ENCODE measurements at places on chromosomes 16 and 17.

DNA sequence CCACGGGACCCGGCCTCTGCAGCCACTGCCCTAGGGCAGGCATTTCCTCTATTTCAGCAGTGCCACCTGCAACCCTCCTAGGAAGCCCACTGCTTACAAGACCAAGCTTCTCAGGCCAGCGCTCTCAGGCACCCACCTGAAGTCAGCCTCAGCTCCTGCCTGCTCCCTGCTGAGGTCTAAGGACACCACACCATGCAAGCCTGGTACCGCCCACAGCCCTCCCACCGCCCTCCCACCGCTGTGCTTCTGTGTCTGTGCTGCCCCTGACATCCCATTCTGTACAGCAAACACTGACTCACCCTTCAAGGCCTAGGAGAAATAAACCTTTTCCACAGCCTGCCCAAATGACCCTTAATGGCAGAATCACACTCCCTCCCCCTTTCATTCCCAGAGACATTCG is 6.3 kb downstream of the CLUH start:
- no peak for DNase-seq

DNA sequence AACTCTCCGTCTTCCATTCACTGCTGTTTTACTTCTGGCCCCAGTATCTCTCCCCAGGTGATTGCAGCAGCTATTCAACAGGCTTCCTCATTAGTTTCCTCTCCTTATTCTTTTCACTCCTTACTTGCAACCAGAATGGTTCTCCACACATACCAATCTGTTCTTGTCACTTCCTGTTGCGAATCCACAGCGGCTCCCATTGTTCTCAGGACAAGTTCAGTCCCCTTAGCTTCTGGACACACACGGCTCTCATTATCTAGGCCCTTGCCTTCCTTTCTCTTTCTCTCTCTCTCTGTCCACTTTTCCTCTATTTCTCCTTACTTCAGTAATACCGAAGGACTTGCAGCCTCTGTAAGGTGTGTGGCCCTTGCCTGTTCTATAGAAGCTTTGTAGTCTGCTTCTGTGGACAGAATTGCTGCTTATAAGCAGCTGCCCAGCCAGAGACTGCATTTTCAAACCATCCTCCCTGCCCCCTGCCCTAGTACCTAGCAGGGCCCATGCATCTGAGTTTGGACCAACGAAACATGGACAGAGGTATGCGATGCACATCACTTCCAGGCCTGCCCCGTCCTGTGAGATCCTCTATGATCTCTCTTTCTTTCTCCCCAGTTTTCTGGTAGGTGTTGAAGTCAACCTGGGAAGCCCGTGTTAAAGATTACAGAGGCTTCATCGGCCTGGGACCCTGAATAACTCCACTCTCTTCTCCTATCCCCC is 45.7 kb downstream of the VAT1L start:
- DNase-seq: peak; percentile 75

DNA sequence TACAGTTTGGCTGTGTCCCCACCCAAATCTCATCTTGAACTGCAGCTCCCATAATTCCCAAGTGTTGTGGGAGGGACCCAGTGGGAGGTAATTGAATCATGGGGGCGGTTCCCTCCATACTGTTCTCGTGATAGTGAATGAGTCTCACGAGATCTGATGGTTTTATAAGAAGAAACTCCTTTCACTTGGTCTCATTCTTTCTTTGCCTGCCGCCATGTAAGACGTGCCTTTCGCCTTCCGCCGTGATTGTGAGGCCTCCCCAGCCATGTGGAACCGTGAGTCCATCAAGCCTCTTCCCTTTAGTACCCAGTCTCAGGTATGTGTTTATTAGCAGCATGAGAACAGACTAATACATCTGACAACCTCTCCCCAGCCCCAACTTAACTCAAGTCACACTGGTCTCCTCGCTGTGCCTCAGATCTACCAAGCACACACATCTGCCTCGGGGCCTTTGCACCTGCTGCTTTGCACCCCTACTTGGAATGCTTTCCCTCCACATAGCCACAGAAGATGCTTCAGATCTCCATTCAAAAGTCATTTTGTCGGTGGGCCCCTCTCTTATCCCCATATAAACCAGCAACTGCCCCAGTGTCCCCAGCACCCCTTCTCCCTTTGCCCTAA is 74.4 kb downstream of the RPH3AL start:
- no peak for DNase-seq

GRCh38 chr17:61492759-61493526 is 40.7 kb downstream of the TBX4 start:
- no peak for DNase-seq

GRCh38 chr16:50839356-50839755 is 97.5 kb downstream of the CYLD start:
- no peak for DNase-seq
